Activated CD4-positive, alpha-beta T cell treated with anti-CD3 and anti-CD28 coated beads for 36 hours (primary cell): ENCODE measurements at places on chromosomes 7 and 10.

GRCh38 chr7:148882192-148882591, 1.9 kb downstream of the EZH2 start:
- H3K27ac ChIP-seq, result peak overlapping the region; percentile 51
- peak overlapping the region; percentile 95 for H3K4me3 ChIP-seq
- H3K4me1 ChIP-seq, result peaks cover 43% of the 10 kb centered on the region
- H3K27me3 ChIP-seq, result no peaks in the 10 kb centered on the region
- H3K36me3 ChIP-seq, result peaks cover 34% of the 10 kb centered on the region

DNA sequence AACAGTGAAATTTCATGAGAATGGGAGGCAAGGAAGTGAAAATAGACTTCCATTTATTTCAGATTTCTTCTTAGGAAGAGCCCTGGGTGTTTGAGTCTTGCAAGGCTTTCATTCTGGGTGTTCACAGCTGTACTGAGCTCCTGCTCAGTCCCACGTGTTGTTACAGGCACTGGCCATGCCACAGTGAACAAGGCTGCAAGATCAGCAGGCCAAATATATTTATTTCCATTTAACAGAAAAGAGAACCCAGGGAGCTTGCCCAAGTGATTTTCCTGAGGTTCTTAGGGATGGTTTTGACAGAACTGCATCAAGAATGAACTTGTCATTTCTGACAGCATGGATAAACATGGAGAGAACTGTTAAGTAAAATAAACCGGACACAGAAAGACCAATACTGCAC, 54.5 kb upstream of the CD36 start:
- no peak overlapping the region for H3K27ac ChIP-seq
- no peaks in the 10 kb centered on the region for H3K27me3 ChIP-seq
- H3K4me1 ChIP-seq, result no peaks in the 10 kb centered on the region
- H3K36me3 ChIP-seq, result no peaks in the 10 kb centered on the region
- H3K4me3 ChIP-seq, result no peak overlapping the region

- no peak overlapping the region for H3K27ac ChIP-seq
- no peaks in the 10 kb centered on the region for H3K4me1 ChIP-seq
- H3K36me3 ChIP-seq, result no peaks in the 10 kb centered on the region
Measured at GRCh38 chr10:78476156-78476555, 442.5 kb downstream of the RPS24 start.

DNA sequence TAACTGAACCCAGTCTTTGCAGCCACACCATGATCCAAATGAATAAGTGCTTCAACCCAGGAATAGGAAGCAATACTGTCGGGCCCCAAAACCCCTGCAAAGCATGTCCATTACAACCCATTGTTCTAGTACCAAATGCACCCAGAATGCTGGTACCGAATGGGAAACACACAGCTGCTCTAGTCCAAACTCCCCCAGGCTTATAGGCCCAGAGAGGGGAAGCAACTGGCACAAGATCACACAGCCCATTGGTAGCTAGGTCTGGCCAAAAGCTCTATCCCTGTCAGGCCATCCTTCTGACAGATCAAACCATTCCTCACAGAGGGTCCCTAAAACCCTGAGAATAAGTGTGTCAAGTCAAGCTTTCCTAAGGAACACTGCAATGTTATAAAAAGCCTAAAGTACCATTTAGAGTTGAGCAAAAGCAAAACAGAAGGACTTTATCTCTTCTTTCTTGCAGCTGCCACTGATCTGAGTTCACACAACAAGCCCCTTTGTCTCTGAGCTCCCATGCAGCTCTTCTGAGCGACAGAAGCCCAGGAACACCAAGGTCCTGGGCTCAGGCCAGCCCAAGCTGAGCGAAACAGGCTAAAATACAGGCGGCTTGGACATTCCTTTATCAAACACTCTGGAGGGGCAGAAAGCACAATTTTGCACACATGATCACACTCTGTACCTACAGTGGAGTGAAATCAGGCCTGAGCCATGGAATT, 116.7 kb downstream of the SGMS1 start:
- no peak for DNase-seq
- no peak overlapping the region for H3K27ac ChIP-seq
- H3K4me1 ChIP-seq, result peaks cover 67% of the 10 kb centered on the region

DNA sequence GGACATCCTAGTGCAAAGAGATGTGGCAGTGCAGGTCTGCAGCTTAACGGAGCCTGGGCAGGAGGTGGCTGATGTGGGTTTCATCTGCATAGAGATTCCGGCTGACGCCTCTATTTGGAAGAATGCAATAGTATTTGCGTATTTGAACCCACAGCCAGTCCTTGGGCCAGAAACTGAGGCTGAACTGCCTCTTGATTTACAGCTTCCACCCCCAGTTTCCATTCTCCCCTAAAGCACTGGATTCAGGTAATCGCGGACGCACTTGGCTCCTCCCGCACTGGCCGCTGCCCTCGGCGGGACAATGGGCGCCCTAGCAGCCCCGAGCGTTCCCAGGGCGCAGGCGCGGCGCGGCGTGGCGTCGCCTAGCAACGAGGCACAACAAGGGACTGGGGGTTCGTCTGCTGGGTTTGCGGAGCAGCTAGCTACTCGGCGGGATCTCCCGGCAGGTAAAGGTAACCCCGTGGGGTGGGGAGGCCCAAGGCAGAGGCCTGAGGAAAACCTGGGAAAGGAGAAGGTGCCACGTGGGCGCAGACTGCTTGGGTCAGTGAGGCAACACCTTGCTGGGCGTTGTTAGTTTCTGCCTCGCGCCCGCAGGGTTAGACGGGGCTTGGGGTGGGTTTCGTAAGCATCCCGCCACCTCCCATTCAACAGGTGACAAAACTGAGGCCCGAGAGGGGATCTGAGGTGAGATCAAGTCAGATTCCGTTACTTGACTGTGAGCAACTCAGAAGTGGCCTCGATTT, at the start of gene ARMC3:
Gene ARMC3 (plus strand): TSS at position 393 of the 743 bp plus-strand sequence. CDS start 3,944 bp downstream, outside the sequence.
- DNase-seq, result peak; percentile 56
- peaks cover 4% of the 10 kb centered on the region for H3K4me1 ChIP-seq
- no peaks in the 10 kb centered on the region for H3K36me3 ChIP-seq
- peaks cover 3% of the 10 kb centered on the region for H3K27me3 ChIP-seq
- H3K27ac ChIP-seq, result no peak within 1 kb of the TSS
- no peak within 1 kb of the TSS for H3K4me3 ChIP-seq

- no peaks in the 10 kb centered on the region for H3K36me3 ChIP-seq
- H3K27me3 ChIP-seq, result no peaks in the 10 kb centered on the region
- no peak overlapping the region for H3K4me3 ChIP-seq
- no peak for DNase-seq
- H3K4me1 ChIP-seq, result no peaks in the 10 kb centered on the region
Measured at GRCh38 chr7:114345494-114345893, 69.1 kb upstream of the FOXP2 start.

DNA sequence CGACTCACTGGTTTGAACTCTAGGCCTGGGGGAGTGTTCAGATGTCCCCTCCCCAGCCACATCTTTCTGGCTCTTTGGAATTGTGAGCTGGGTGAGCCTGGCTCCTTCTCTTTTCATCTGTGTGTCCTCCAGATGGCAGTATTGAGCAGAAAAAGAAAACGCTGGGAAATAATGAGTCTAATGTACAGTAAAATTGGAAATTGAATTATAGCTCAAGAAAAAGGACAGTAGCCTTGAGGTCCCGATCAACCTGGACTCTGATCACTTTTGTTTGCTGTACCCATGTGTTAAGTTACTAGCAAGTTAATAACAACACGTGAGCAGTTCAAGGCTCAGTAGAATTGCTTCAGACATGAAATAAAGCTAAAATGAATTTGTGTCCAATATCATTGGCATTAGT, 77.9 kb downstream of the SNX10 start:
- H3K27me3 ChIP-seq, result peaks cover 7% of the 10 kb centered on the region
- no peak overlapping the region for H3K27ac ChIP-seq
- H3K4me1 ChIP-seq, result peaks cover 5% of the 10 kb centered on the region
- peak; percentile 38 for DNase-seq

GRCh38 chr7:44587843-44588711, 6.0 kb upstream of the TMED4 start:
- H3K27me3 ChIP-seq, result no peaks in the 10 kb centered on the region
- no peaks in the 10 kb centered on the region for H3K36me3 ChIP-seq
- H3K27ac ChIP-seq, result peak overlapping the region; percentile 31
- H3K4me1 ChIP-seq, result peaks cover 8% of the 10 kb centered on the region
- DNase-seq, result peak; percentile 75

DNA sequence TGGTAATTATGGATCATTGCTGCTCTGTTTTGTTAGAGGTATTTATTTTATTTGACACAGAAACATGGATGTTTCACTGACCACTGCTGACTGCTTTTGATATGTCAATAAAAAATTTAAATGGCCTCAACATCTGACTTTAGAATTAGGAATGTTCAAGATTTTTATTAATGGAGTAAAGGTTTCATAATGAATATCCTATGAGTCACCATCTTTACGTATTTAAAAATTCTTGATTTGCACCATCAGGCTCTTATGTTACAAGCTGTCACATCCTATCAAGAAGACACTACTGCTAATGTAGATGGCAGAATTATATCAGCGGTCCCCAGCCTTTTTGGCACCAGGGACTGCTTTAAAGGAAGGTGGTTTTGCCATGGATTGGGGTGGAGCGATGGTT, 578.7 kb upstream of the NRP1 start:
- peaks cover 19% of the 10 kb centered on the region for H3K27me3 ChIP-seq
- H3K4me1 ChIP-seq, result no peaks in the 10 kb centered on the region
- no peaks in the 10 kb centered on the region for H3K36me3 ChIP-seq
- no peak overlapping the region for H3K27ac ChIP-seq
- H3K4me3 ChIP-seq, result no peak overlapping the region

DNA sequence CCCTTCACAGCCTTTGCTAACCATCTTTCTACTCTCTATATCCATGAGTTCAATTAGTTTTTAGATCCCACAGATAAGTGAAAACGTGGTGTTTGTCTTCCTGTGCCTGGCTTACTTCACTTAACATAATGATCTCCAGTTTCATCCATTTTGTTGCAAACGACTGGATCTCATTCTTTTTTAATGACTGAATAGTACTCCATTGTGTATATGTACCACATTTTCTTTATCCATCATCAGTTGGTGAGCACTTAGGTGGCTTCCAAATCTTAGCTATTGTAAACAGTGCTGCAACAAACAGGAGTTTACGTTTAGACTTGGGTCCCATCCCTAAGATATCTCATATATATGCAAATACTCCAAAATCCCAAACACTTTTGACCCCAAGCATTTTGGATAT, 9.1 kb downstream of the CDC123 start:
- H3K4me1 ChIP-seq, result peaks cover 18% of the 10 kb centered on the region
- no peak overlapping the region for H3K4me3 ChIP-seq
- H3K36me3 ChIP-seq, result peaks cover 52% of the 10 kb centered on the region
- no peak overlapping the region for H3K27ac ChIP-seq
- no peak for DNase-seq
- H3K27me3 ChIP-seq, result no peaks in the 10 kb centered on the region

DNA sequence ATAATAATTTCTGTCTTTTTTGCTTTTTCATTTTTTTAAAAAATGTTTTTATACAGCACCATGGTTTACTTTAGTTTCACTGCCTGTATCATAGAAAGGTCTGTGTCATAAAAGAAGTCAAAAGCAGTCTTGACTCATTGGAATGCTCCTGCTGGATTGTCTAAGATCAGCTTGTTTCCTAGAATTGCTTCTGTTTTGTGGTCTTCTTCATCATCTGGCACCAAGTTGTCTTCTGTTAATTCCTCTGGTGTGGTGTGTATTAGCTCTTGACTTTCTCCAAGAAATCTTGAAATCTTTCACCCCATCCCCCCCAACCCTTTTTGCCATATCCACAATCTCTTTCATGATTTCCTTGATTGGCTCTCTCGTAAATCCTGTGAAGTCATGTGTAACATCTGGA, 250.3 kb upstream of the CXCL12 start:
- no peak overlapping the region for H3K4me3 ChIP-seq
- no peaks in the 10 kb centered on the region for H3K4me1 ChIP-seq
- no peak overlapping the region for H3K27ac ChIP-seq
- no peak for DNase-seq
- H3K27me3 ChIP-seq, result no peaks in the 10 kb centered on the region

DNA sequence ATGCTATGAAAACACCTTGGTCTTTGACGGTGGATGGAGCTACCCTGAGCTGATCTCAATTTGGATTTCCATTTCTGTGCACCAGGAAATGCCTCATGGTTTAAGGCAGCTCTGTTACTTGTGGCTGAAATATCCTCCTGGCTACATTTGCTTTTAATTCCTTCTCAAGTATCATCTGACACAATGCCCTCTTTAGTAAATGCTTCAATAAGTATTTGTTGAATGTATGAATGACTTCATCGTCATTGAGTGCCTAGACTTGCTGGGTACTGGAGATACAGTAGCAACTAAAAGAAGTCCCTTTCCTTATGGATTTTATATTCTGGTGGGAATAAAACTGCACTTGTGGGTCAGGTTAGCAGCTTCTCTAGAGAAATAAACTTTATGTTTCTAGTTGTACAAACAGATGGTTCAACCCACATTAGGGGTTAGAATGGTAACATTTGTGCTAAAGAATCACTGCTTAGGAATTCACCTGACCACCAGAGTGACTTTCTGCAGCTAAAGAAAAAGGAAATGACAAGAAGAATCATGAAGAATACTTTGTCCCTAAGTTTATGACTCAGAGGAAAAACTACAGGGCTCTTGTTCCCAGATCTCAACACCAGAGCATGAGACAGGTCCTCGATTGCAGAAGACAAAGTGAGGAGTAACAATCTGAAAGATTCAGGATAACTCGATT, 21.8 kb upstream of the SMNDC1 start:
- no peak overlapping the region for H3K4me3 ChIP-seq
- H3K27ac ChIP-seq, result peak overlapping the region; percentile 63
- H3K27me3 ChIP-seq, result peaks cover 4% of the 10 kb centered on the region
- DNase-seq, result no peak
- peaks cover 42% of the 10 kb centered on the region for H3K4me1 ChIP-seq

DNA sequence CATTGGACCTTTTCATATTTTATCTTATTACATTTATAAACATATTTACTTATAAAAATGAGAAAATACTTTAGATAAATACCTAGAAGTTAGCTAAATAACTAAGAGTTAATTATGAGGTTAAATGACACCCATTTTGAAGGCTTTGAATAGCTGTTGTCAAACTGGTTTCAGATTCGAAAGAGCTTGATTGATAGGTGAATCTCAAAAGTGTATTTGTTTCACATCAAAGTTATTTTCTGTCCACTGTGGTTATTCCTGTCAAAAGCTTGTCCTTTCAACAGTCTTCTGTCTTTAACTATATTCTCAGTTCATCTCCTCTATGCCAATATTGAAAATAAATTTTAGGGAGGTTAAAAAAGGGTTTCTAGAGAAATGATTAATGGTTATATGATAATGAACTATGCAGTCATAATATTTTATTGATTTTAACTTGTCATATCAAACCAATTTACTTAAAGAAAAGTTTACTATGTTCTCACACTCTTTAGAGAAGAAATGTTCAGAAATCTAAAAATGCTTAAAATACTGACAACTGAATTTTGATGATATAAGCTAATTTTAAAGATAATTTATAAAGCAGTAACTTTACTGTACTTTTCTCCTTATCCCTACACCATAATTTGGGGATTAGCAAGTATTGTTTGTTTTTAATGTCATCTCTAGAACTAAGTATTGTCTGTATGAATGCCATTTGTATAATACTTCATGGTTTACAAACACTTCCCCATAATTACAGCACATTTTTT, 72.0 kb upstream of the FOXP2 start:
- DNase-seq, result no peak
- no peaks in the 10 kb centered on the region for H3K27me3 ChIP-seq
- H3K36me3 ChIP-seq, result no peaks in the 10 kb centered on the region
- no peak overlapping the region for H3K27ac ChIP-seq
- H3K4me3 ChIP-seq, result no peak overlapping the region
- H3K4me1 ChIP-seq, result no peaks in the 10 kb centered on the region

GRCh38 chr7:77825131-77825530, 26.6 kb downstream of the PHTF2 start:
- no peak overlapping the region for H3K4me3 ChIP-seq
- H3K36me3 ChIP-seq, result peaks cover 33% of the 10 kb centered on the region
- DNase-seq, result no peak
- peaks cover 30% of the 10 kb centered on the region for H3K4me1 ChIP-seq

GRCh38 chr10:33566001-33566400, 231.5 kb upstream of the NRP1 start:
- no peak for DNase-seq
- no peak overlapping the region for H3K4me3 ChIP-seq
- H3K4me1 ChIP-seq, result no peaks in the 10 kb centered on the region
- H3K27me3 ChIP-seq, result peaks cover 23% of the 10 kb centered on the region
- H3K36me3 ChIP-seq, result no peaks in the 10 kb centered on the region
- no peak overlapping the region for H3K27ac ChIP-seq
